ENCODE measurements at places on chromosomes 4 and X.
A peak's percentile ranks its signal among the peaks of the same experiment; 100 is the strongest.

DNA sequence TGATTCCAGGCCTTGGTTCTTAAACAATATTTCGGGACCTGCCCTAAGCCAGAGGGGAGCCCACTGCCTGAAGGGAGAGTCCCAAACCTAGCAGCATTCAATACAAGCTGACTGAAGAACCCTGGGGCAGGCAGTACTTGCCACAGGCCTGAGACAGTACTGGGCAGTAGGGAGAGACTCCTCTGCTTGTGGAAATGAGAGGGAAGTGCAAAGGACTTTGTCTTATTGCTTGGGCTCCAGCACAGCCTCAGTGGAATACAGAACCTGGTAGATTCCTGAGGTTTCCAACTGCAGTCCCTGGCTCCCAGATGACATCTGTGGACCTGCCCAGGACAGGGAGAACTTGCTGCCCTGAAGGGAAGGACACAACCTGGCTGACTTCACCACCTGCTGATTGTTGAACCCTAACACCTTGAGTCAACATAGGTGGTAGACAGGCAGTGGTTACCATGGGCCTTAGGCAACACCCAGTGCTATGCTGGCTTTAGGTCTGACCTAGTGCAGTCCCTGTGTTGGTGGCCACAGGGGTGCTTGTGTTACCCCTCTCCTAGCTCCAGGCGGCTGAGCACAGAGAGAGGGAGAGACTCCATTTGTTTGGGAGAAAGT lies 20.3 kb upstream of the ABCG2 start:
- no peak overlapping the region for H3K4me3 ChIP-seq
- peak overlapping the region; percentile 47 for H3K27ac ChIP-seq
- H3K27me3 ChIP-seq: no peaks in the 10 kb centered on the region
- H3K4me1 ChIP-seq: peaks cover 13% of the 10 kb centered on the region
- H3K36me3 ChIP-seq: no peaks in the 10 kb centered on the region
- DNase-seq: no peak

DNA sequence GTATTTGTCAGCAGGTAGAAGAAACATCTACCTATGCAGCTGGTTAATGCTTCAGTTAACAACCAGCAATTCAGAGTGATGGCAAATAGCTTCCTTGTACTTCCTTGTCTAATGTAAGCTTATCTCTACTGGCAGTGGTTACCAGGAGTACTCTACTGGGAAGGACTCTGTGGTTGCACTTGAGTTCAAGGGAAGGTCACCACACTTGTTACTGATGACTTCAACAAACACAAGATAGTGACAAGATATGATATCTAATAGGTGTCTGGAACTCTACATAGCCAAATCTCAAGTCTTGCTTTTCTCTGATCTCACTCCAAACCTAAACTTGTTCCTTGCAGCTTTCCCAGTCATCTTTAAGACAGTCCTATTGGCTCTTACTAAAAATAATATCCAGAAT lies 1644.9 kb upstream of the TENM3 start:
- H3K27me3 ChIP-seq: no peaks in the 10 kb centered on the region
- no peaks in the 10 kb centered on the region for H3K4me1 ChIP-seq
- DNase-seq: peak; percentile 42
- no peak overlapping the region for H3K4me3 ChIP-seq
- no peaks in the 10 kb centered on the region for H3K36me3 ChIP-seq

- H3K27me3 ChIP-seq: no peaks in the 10 kb centered on the region
- peaks cover 3% of the 10 kb centered on the region for H3K4me1 ChIP-seq
Measured at GRCh38 chr4:186820391-186820891, 96.8 kb upstream of the FAT1 start.

DNA sequence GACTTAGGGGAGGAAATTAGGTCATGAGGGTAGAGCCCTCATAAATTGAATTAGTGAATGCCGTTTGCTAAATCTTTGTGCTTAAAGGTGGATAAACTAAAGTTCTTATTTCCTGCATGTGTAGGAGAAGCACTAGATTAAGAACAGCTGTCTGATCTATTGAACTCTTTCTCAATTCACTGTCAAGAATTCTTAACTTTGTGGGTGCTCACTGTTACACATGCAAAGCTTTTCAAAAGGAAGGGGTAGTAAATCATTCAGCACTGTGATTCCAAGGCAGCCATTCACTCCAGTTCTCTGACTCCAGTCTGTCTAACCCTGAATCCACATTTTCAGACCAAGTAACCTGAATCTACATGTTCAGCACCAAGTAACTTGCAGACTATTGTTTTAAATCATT lies 1520.1 kb downstream of the PCDH18 start:
- no peaks in the 10 kb centered on the region for H3K27me3 ChIP-seq
- no peaks in the 10 kb centered on the region for H3K36me3 ChIP-seq

GRCh38 chr4:38071801-38072431 lies 111.7 kb downstream of the PTTG2 start:
- no peaks in the 10 kb centered on the region for H3K36me3 ChIP-seq
- DNase-seq: no peak
- no peaks in the 10 kb centered on the region for H3K27me3 ChIP-seq
- H3K27ac ChIP-seq: peak overlapping the region; percentile 18

- H3K27me3 ChIP-seq: no peaks in the 10 kb centered on the region
- H3K4me1 ChIP-seq: no peaks in the 10 kb centered on the region
- no peaks in the 10 kb centered on the region for H3K36me3 ChIP-seq
- DNase-seq: no peak
- no peak overlapping the region for H3K4me3 ChIP-seq
- H3K27ac ChIP-seq: no peak overlapping the region
Measured at GRCh38 chrX:133933316-133933715, 52.1 kb downstream of the GPC3 start.

- H3K4me1 ChIP-seq: peaks cover 10% of the 10 kb centered on the region
- no peak for DNase-seq
- no peaks in the 10 kb centered on the region for H3K36me3 ChIP-seq
- no peak overlapping the region for H3K4me3 ChIP-seq
- H3K27ac ChIP-seq: no peak overlapping the region
- no peaks in the 10 kb centered on the region for H3K27me3 ChIP-seq
Measured at GRCh38 chr4:184533908-184534307, 59.6 kb upstream of the IRF2 start.

DNA sequence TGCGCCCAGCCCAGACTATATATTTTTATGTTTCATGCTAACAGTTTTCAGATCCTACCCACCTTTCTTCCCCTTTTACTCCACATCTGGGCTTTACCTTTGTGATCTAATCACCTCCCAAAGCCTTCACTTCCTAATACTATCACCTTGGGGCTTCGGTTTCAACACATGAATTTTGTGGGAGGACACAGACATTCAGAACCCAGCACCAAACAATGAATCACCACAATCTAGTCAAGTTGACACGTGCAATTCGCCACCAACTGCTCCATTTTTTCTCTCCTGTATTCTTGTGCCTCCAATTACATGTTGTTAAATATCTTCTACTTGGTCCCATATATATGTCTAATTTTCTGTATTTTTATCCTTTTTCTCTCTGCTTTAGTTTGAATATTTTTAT lies 41.8 kb upstream of the STX18 start:
- H3K4me3 ChIP-seq: no peak overlapping the region
- peaks cover 4% of the 10 kb centered on the region for H3K36me3 ChIP-seq
- no peak for DNase-seq
- no peak overlapping the region for H3K27ac ChIP-seq
- H3K4me1 ChIP-seq: no peaks in the 10 kb centered on the region

DNA sequence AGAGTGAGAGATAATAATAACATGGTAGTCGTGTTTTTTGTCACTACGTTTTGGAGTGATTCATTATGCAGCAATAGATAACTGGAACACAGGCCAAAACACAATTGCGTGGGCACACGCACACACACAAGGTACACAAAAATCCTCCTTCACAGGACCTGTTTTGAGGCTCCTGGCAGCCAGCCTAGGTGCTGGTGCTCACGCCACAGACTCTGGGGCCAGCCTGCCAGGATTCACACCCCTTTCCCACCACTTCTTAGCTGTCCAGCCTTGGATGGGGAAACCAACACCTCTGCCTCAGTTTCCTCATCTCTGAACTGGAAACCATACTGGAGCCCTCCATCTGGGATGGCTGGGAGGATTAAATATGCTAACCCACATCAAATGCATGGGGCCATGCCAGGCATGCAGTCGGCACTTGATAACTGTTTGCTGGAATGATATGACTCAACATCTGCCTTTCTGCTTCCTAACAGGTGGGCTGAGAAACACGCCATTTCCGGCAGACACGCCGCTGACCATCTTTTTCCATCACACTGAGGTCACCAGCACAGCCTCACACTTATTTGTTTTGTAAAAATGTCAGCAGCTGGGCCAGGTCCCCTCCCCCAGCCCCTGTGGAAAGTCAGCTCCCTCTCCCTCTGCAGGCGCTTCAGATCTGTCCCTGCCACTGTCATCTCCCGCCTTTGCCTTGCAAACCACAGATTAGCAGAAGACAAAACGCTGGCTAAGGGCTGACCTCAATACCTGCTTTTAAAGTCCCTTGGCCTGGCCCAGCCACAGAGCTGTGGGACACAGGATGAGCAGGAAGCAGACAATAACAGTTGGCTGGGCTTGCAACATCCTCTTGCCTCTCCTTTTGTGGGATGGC lies 237.5 kb downstream of the BCOR start:
- H3K4me3 ChIP-seq: no peak overlapping the region
- no peaks in the 10 kb centered on the region for H3K4me1 ChIP-seq
- H3K36me3 ChIP-seq: no peaks in the 10 kb centered on the region
- no peak overlapping the region for H3K27ac ChIP-seq
- peak; percentile 65 for DNase-seq
- H3K27me3 ChIP-seq: no peaks in the 10 kb centered on the region

DNA sequence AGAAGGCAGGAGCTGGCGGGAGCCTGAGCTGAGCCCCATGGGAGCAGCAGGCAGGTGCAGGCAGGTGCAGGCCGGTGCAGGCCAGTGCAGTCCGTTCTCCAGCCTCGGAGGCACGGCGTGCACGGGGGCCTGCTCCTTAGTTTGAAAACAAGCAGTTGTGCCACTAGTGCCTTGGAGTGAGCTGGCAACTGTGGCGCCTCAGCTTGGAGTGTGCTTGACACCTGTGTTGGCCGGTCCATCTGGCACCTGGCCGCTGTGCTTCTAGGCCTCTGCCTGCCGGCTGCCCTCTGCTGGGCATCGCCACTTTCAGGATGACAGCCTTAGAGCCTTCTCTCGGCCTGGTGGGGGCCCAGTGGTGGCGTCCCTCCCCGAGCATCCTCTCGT lies 47.9 kb downstream of the RGS12 start:
- no peaks in the 10 kb centered on the region for H3K36me3 ChIP-seq
- H3K27me3 ChIP-seq: no peaks in the 10 kb centered on the region
- H3K4me3 ChIP-seq: no peak overlapping the region
- no peak for DNase-seq

- no peak overlapping the region for H3K4me3 ChIP-seq
- H3K27ac ChIP-seq: no peak overlapping the region
- H3K27me3 ChIP-seq: no peaks in the 10 kb centered on the region
Measured at GRCh38 chr4:138446456-138446855, 204.3 kb upstream of the SLC7A11 start.

DNA sequence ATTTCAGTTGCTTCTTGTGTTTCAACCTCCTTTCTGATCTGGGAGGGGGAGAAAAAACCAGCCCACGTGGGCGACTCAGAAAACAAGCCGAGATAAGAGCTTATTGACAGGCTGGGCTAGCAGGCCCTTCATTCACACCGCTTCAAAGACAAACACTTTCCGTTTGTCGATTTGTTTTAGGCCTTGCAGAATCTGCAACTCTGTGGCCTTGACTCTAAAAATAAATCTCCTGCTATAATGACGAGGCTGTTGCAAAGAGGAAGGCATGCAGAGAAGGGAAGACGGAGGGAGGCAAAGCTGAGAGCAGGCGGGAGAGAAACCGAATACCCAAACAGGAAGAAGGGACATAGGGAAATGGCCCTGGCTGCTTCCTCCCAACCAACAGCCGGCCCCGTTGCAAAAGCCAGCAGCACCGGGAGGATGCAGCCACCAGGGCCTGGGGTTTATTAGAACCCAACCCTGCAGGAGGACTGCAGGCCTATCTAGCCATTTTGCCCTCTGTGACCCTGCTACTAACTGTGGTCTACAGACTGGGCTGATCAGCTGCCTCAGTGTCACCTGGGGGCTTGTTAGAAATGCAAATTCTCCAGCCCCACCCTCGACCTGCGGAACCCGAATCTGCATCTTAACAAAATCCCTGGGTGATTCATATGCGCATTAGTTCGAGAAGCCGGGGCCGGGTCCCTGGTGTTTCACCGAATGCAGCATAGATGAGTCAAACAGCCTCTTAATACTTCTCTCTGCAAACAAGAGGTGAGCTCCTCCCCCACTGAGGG lies 325.5 kb downstream of the BCOR start:
- peak; percentile 75 for DNase-seq
- peaks cover 28% of the 10 kb centered on the region for H3K4me1 ChIP-seq
- H3K27ac ChIP-seq: peak overlapping the region; percentile 74
- H3K4me3 ChIP-seq: no peak overlapping the region
- H3K27me3 ChIP-seq: no peaks in the 10 kb centered on the region

DNA sequence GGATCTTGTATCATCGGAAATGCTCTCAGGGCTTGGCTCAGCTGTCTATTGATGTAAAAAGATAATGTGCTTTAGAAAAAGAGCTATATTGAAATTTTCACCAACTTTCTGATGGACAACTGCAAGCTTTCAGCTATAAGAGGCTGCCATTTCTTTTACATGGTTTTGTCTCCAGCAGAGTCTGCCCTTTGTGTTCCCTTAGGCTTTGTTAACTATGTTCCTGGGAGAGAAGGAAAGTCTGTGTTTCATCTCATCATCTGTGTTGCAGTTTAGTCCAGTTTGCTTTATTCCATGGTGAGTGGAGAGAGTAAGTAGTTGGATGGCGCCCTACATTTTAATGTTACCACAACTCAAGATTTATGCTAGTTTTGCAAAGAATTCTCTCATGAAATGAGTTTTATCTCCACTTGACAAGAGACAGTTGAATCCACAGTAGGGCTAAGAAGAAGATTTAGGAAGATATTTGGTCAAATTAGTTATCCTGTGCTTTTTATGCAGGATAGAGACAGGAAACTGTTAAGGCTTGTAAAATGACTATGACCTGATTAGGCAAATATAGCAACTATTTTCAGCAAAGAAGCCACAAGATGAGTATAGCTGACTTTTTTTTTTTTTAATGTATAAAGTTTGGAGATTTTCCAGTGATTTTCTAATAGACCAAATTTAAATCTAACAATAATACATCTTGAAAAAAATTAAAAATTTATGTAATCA lies 16.5 kb downstream of the SEPTIN11 start:
- no peak overlapping the region for H3K27ac ChIP-seq
- DNase-seq: no peak
- no peaks in the 10 kb centered on the region for H3K36me3 ChIP-seq
- H3K27me3 ChIP-seq: no peaks in the 10 kb centered on the region
- no peak overlapping the region for H3K4me3 ChIP-seq

DNA sequence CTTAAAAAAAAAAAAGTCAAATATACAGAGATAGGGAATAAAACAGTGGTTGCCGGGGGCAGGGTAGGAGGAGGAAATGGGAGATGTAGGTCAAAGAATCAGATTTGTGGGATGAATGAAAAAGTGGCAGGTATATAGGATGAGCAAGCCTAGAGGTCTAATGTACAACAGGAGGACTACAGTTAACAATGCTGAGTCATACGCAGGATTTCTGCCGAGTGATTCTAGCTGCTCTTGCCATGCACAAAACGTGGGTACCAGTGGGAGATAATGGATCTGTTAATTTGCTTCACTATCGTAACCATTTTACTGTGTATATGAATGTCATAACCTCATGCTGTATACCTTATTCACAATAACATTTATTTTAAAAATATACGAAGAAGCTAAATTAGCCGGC lies 10.7 kb upstream of the MTNR1A start:
- H3K27ac ChIP-seq: no peak overlapping the region
- peaks cover 5% of the 10 kb centered on the region for H3K4me1 ChIP-seq
- no peaks in the 10 kb centered on the region for H3K27me3 ChIP-seq
- no peak for DNase-seq
- no peak overlapping the region for H3K4me3 ChIP-seq
- H3K36me3 ChIP-seq: no peaks in the 10 kb centered on the region
